ENCODE measurements at places on chromosomes 4 and X.

- DNase-seq, result no peak
Measured at GRCh38 chr4:174119830-174120229, 163.6 kb downstream of the FBXO8 start.

DNA sequence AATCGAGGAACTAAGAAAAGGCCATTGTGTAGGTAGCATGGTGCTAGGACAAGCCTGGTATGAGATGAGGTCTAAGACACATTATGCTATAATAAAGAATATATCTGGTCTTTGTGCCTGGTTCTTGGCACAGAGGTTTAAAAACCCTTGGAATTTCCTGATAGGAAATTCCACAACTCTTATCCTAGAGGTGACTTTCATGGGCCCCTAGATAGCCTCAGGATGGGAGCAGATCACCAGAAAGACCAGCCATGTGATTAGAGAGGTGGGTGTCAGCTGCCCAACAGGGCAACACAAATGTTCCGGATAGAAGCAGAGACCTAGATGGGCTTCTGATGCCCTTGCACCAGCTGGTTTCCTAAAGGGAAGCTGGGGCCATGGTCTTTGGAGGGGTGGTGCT is 107.2 kb downstream of the SCD5 start:
- DNase-seq, result no peak

- no peak for DNase-seq
Measured at GRCh38 chrX:149198980-149199732, 305.9 kb downstream of the IDS start.

DNA sequence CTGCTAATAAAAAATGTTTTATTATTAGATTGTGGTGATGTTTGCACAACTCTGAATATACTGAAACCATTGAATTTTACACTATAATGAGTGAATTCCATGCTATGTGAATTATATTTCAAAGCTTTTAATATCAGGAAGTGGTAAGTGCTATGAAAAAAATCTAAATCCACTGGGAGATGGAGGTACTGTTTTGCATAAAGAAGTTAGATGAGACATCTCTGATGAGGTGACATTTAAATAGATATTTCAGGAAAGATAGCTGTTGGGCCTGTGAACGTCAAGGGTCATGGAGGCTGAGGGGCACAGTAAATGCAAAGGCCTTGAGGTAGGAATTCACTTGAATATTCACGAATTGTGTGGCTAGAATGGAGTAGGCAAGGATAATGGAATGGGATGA is 12.3 kb downstream of the DCUN1D4 start:
- DNase-seq, result no peak

DNA sequence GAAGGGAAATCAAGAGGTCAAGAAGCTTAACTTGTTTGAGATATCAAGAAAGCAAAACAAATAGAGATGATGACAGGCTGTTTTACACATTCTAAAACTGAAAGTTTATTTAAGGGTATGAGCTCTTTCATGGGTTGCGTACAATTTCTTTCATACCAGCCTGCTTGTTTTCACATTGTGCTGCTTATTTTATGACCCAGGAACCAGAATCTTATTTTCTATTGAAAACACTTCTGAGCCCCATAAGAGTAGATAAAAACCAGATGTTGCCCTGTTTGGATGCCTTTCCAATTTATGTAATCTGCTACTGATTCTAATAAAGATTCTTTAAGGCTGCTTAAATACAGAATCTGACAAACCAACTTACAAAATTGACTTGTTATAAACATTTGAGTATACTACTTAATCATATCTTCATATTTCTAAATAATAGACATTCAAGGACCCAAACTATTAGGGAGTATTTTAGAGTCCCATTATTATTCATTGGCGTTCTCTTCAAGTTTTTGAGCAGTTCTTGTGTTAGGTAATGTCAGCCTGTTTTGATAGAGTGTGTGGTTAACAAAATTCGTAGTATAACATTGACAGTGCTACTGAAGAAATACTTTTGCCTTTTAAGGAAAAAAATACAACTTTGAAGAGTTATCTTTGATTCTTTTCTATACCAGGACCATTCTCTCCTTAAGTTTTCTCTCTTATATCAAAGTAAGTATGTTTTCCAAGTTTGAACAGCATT is 74.4 kb downstream of the PDLIM5 start:
- no peak for DNase-seq

GRCh38 chr4:150942539-150942938 is 72.5 kb downstream of the LRBA start:
- DNase-seq, result no peak

DNA sequence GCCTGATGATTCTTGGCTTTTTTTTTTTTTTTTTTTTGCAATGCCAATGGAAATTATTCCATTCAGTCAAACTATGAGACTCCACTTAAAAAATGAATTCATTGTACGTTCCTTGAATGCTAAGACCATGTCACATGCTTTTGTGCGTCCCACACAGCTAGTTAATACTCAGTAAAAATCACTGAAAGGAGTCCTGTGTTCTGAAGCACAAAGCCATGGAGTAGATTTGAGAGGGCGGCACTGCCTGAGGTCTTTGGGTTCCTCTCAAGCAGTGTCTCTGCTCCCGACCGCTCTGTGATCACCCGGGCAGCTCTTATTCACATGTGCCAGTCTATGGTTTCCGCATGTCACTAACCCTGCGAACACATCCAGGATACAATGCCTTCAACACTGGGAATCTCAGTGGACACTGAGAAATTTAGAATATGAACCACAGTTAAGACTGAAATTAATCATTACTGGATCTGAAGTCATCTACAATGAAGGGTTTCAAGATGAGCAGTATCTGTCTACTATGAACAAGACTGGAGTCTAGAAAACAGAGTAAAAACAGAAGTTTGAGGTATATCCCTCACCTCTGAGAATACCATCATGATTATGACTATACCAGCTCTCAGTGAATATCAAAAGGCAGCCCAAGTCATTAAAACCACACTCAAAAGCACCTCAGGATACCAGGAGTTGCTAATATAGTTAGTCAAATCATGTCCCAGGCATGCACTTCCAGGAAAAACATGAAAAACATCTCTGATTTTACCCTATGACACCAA is 193.0 kb downstream of the MGST2 start:
- no peak for DNase-seq

DNA sequence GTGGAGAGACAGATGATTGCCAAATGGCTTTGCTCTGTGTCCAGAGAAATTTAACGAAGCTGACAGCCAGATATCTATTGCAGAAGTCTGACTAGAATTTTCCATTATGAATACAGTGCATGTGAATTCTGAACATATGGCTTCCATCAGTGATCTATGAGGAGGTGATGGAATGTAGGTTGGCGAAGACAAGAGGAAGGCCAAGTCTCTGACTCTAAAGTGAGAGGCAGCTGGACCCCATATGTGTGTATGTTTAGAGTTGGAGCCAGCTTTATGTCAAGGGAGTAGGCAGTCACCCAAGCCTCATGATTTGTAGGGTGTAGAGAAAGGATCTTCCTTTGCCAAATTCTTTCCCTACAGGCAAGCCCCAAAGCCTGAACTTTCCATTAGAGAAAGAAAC is 76.2 kb upstream of the TEX13D start:
- DNase-seq, result no peak

- no peak for DNase-seq
Measured at GRCh38 chr4:142360657-142361056, 485.4 kb downstream of the INPP4B start.

- DNase-seq, result peak; percentile 77
Measured at GRCh38 chr4:14994242-14994641, 8.0 kb upstream of the CPEB2 start.

GRCh38 chr4:113637823-113638561 is 123.5 kb downstream of the CAMK2D start:
- DNase-seq, result no peak

- DNase-seq, result no peak
Measured at GRCh38 chr4:145816091-145816490, 122.5 kb downstream of the ZNF827 start.

GRCh38 chr4:46016306-46016705 is 107.5 kb downstream of the GABRG1 start:
- DNase-seq, result peak; percentile 4

DNA sequence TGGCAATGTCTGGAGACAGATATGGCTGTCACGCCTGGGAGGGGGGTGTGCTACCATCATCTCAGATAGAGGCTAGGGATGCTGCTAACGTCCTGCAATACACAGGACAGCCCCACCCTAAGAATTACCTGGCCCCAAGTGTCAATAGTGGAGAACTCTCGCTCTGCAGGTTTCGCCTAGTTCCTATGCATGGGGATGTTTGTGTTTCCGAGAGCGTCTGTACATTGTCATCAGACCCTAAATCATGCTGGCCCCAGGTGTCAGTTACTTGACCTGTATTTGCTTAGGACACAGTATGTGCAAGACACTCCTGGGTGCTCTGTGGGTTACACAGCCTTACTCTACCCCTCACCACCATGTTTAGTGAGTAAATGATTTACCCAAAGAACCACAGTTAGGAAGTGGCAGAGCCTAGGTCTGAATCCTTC is 90.8 kb downstream of the AFF1 start:
- DNase-seq, result no peak

DNA sequence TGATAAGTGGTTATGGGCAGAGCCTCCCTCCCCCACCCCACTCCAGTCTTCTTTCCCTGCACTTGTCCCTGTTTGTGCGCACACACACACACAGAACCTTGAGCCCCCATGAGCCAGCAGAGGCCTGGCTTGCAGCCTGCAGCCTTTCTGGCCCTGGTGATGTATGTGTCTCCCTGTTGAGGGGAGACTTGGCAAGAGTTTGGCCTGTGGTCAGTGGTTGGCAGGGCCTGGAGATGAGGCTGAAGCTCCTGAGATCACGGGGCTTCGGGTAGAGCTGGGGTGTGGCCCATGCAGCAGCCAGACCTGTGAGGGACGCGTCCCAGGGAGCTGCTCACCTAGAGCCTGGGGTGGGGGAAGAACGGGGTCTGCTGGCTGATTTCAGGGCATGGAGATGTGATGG is 2.3 kb downstream of the GPR173 start:
- DNase-seq, result no peak

DNA sequence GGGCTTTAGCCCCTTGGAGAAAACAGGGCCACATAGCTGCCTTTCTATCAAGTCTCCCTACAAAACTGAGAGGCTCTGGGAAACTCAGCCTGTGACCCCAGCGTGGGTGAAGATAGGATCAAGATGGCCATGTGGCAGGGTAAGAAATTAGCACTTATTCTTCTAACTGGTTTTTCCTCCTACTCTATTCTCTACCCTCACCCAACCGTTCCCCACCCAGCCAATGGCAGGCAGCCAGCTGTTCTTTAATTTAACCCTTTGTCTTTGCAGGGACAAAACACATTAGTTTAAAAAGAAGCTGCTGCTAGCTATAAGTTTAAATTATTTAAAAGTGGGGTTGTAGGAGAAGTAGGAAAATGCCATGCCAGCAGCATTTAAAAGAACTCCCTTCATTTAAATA is 2.8 kb downstream of the CLCN5 start:
- DNase-seq, result no peak

GRCh38 chr4:81786766-81787165 is 315.1 kb upstream of the RASGEF1B start:
- DNase-seq, result no peak

DNA sequence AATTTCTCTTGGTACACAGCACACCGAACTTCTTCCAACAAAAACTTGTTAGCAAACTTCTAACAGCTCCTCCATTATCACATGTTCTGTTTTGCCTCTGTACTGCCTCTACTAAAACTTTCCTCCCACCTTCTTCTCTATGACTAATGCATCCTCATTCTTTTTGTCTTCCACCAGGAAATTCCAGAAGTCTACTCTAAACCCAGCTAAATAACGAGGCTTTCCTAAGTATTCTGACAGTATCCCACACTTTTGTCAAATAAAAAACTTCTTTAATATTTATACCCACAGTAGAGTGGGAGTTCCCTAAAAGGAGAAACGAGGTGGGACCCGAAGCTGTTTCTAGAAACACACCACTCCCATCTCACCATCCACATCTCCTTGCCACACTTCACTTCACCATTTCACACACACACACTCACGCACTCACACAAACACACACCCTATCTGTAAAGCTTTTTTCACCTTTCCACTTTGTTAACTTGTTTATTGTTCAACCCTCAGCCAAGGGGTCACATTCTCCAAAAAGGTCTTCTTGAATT is 280.3 kb downstream of the ARAP2 start:
- DNase-seq, result no peak

DNA sequence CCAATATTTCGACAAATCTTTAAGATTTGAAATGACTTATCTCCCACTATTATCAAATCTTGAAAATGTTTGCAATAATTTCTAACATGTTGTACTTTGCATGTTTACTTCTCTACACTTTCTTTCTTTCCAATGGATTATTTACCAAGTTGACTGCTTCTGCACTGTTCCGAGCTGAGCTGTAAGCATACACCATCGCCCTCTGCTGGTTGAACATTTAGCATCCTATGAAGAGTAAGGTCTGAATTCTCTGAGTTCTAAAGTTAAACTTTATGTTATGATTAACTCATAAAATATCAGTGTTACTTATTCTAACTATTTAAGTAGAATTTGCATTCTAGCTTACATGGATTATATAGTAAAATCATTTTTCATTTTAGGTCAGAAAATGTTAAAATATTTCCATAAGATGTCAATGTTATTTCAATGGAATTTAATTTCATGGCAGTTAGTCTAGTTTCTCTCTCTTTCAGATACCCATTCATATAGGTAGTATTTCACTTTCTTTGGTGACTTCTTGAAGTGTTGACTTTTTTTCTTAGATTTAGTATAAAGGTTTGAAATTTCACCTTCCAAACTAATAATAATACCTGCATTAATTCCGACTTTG is 137.4 kb downstream of the DKK2 start:
- DNase-seq, result peak; percentile 69

GRCh38 chr4:125387770-125388169 is 73.0 kb downstream of the FAT4 start:
- DNase-seq, result no peak

DNA sequence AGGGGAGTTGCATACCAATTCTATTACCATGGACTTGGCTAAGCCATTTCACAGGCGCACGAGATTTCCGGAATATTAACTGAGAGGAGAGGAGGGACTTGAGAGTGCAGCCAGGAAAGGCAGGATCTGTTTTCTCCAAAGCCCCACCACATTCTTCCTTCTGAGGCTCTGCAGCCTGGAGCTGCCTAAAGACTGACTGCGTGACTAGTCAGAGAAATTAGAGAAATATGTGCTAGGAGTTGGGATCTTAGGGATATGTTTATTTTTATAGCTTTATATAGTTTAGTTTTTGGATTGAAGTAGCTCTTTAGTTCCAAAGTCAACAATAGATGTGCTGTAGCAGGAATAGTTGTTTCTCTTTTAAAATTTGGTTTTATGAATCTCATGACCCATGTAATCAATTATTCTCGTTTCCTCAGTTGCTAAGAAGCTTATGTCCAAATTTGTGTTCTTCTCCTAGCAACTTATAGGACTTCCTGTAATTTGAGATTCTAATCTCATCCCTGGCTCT is 300.1 kb upstream of the DDX53 start:
- no peak for DNase-seq

- DNase-seq, result no peak
Measured at GRCh38 chr4:158013858-158014257, 159.0 kb downstream of the GASK1B start.
